ENCODE measurements at places on chromosomes 7 and 10.

DNA sequence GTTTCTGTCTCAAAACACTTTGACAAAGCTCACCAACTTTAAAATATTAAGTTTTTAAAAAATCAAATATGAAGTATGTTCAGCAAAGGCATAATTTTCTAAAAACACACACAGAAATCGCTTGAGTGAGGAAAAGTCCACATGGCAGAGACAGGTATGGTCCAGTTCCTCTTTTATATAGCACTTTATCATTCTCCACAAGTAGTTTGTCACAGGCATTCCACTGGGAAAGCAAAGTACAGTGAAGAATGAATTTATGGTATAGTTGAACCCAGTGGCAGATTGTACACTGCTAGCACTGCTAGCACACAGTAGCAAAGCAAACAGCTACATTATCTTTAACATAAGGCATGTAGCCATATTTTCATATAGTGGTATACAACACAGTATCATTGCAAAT lies 102.3 kb downstream of the HECTD2 start:
- DNase-seq, result no peak

- DNase-seq, result no peak
These were observed 8.7 kb upstream of the BAZ1B start for GRCh38 chr7:73530800-73531199.

DNA sequence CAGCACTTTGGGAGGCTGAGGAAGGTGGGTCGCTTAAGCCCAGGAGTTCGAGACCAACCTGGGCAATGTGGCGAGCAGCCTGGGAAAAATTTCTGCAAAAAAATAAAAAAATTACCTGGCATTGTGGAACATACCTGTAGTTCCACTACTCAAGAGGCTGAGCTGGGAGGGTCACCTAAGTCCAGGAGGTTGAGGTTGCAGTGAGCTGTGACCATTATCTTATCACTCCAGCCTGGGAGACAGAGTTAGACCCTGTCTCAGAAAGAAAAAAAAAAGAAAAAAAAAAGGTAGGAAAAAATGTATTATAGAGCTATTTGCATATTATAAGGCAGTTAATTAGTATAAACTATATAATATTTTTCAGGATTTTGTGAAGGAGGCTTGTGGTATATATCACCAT lies 11.0 kb upstream of the TSPAN13 start:
- no peak for DNase-seq

- no peak for DNase-seq
These were observed 136.8 kb upstream of the PDE1C start for GRCh38 chr7:32206987-32207386.

DNA sequence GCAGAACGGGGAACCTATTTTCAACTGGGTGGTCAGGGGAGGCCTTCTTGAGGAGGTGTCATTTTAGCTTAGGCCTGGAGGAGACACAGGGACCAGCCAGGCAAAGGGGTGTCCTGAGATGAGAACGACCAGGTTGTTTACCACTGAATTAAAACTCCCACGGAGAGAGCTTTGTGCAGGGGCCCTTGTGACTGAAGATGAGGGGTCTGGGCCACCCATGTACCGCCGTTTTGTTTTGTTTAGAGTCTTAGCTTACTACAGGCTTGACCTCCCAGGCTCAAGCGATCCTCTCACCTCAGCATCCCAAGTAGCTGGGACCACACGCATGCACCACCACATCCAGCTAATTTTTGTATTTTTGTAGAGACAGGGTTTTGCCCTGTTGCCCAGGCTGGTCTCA lies 80.4 kb downstream of the FAM171A1 start:
- DNase-seq, result no peak

DNA sequence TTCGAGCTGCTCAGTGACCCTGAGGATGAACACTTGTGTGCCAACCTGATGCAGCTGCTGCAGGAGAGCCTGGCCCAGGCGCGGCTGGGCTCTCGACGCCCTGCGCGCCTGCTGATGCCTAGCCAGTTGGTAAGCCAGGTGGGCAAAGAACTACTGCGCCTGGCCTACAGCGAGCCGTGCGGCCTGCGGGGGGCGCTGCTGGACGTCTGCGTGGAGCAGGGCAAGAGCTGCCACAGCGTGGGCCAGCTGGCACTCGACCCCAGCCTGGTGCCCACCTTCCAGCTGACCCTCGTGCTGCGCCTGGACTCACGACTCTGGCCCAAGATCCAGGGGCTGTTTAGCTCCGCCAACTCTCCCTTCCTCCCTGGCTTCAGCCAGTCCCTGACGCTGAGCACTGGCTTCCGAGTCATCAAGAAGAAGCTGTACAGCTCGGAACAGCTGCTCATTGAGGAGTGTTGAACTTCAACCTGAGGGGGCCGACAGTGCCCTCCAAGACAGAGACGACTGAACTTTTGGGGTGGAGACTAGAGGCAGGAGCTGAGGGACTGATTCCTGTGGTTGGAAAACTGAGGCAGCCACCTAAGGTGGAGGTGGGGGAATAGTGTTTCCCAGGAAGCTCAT lies 1.1 kb downstream of the DDIT4 start:
- peak; percentile 48 for DNase-seq

GRCh38 chr7:152344253-152344652 lies 91.5 kb downstream of the KMT2C start:
- no peak for DNase-seq

DNA sequence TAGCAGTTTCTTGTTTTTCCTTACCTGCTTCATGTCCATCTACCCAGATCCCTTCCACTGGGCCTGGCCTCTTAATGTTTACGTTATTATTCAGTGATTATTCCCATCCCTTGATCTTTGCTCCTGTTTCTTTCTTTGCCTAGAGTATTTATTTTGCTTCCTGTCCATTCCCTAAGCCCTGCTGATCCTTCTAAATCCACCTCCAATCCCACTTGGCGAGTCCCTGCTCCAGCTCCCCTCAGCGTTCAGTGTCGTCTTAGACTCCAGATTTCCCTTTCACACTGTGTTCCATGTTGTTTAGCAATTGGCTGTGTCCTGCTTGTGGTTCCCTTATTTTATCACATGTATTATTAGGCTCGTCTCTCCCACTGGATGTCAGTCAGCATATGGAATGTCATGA lies 7.3 kb downstream of the PPP2R2D start:
- DNase-seq, result no peak

- DNase-seq, result no peak
These were observed 23.2 kb upstream of the NPFFR1 start for GRCh38 chr10:70306886-70307520.

DNA sequence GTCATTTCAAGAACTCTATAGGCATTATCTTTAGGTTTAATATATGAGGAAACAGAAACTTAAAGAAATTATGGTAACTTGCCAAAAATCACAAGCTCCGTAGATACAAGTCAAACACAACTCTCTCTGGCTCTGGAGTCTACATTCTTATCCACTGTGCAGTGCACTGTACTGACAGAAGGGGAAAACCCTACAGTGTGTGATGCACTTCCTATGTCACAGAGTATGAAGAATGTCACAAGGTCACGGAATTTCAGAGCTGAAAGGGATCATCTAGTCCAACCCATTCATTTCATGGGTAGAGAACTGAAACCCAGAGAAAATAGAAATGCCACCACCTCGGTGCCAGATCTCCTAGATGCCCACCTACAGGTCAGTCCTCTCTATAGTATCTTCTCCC lies 86.1 kb downstream of the LRRTM3 start:
- DNase-seq, result no peak

DNA sequence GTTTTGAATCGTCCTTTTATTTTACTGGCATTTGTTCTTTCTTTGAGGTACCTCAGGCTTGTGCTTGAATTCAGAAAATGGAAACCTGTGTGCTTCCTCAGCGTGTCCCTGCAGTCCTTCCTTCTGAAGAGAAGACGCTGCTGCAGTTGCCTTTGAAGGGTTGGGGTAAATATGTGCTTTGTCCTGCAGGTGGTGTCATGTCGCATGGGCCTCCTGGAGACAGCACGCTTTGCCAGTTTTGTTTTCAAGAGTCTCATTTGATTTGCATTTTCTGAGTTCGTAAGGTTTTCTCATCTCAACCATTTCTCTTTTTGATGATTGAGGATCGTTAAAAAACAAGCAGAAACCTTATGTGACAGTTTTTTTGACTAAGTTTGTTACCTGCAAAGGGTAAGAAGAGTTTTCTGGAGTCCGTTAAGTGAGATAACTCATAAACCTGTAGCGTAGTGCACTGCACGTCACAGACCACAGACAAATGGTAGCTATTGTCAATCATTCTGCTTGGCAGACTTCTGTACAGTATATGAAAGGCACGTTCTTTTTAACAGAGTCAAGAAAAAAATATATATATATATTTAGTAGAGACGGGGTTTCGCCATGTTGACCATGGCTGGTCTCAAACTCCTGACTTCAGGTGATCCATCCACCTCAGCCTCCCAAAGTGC lies 57.0 kb downstream of the CDC123 start:
- DNase-seq, result peak; percentile 2

- DNase-seq, result no peak
These were observed 15.5 kb downstream of the MSRB2 start for GRCh38 chr10:23110722-23111516.

- DNase-seq, result no peak
These were observed 26.8 kb downstream of the VSIR start for GRCh38 chr10:71746344-71747037.

GRCh38 chr10:97543025-97543546 lies 29.5 kb upstream of the ANKRD2 start:
- DNase-seq, result no peak

- DNase-seq, result no peak
These were observed 476.1 kb upstream of the MGMT start for GRCh38 chr10:128990986-128991385.

GRCh38 chr7:157017149-157017548 lies 6.7 kb upstream of the MNX1 start:
- no peak for DNase-seq

- peak; percentile 82 for DNase-seq
These were observed at the start of gene PCLO for GRCh38 chr7:83162402-83163256. PCLO (minus strand) TSS chr7:83162884; CDS start chr7:83162592, 292 bp downstream.

DNA sequence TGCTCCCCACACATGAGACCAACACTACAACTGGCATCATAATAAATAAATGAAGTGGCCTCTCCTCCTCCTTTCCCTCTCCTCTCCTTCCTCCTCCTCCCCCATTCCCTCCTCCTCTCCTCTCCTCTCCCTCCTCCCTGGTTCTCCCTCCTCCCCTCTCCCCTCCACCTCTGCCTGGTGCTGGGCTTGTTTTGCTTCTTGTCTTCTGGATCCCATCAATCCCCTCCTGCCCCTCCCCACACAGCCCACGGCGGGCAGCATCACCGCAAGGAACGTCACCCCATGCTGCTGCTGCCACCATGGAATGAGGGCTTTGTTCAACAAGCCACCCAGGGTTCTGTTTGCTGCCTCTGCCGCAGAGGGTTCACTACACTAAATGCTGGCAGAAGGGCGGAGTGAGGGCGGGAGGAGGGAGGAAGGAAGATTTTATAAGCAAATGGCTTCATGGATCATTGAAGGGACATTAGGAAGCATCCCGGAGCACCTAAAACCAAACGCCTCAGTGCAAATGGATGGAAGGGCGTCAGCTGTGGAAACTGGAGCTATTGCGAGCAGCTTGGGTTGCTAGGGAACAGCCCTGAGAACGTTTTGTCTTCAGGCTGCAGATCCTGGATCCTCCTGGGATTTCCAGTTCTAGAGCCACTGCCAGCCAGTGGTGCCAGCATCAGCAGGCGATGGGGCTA lies 379.7 kb upstream of the ZMIZ1 start:
- peak; percentile 94 for DNase-seq

GRCh38 chr10:73398024-73398423 lies 15.8 kb downstream of the ANXA7 start:
- no peak for DNase-seq

DNA sequence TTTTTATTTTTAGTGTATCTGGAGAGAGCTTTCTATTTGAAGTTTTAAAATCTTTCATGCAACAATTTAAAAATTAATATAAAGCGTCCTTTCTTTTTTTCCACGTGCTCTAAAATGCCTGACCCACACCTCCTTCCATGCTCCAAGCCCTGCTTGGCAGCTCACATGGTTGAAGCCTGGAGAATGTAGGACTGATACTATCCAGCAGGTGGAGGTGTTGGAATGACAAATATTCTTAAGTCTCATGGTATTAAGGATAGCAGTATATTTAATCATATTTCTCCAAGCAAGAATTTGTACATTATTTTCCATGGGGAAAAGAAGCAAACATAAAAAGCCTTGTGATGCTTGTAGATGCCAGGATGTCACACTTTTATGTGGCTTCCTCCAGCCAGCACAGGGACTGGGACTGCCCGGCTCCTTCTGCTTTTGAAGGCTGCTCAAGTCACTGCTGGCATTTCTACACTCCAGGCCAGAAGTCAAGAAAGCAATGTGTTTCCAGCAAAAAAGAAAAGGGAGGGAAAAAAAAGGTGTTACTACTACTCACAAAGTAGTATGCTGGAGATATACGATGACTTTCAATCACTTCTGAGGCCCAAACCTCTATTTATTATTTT lies 49.7 kb downstream of the BZW2 start:
- DNase-seq, result no peak

DNA sequence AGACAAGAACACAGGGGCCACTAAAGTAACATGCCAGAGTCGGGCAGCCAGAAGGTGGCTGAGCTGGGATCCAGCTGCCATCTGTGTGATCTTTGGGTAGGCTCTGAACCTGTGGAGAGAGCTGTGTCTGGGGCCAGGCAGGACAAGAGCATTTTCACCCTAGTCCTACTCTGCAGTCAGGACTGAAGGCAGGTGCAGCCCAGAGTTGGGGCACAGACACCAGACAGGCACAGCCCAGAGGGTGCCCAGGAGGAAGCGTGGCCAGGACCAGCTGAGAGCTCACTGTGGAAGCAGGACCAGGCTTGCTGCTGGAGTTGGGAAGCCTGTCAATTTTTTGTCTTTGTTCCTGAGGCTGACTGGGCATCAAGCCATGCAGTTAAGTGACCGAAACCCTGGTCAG lies 113.6 kb downstream of the ADCY1 start:
- no peak for DNase-seq

DNA sequence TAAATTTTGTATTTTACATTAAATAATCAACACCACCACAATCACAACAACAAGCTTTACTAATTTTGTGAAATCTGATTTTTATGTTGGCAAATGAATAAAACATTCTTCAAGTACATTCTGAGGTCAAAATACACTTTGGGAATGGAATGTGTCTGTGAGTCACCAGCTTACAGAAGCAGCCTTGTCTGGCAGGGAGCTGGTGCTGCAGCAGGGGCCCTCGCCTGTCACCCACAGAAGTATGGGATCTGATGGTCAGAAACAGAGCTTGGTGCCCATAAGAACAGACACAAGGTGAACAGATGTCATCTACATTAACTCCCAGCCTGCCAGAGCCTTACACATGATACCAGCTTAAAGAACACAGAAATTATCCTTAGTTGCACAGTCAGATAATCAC lies 496.9 kb downstream of the CCSER2 start:
- no peak for DNase-seq

Measured in NCI-H510A (cell line).